Psoas muscle (tissue), 8 donors: ENCODE measurements at places on chromosomes 3 and 15.

DNA sequence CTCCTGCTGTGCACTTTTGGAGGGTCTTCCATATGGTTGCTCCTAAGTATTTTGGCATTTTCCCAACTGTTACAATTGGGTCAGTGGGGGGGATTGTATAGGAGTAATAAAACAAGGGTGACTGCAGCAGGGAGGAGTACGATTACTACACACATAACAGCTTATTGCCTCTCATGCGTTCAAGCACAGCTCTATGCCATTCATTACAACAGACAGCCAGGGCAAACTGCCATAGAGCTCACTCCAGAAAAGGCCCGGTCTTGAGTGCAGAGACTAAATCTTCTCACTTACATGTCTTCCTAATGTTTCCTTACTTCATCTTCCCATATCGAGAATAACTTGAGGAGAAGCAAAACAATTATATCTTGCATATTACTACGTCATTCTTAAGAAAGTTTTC is 1.4 kb upstream of the CHMP2B start:
- H3K27me3 ChIP-seq: no peaks in the 10 kb centered on the region
- H3K4me1 ChIP-seq: peaks cover 23% of the 10 kb centered on the region
- peak overlapping the region; percentile 81 for H3K4me3 ChIP-seq
- DNase-seq: no peak
- H3K27ac ChIP-seq: no peak overlapping the region
- no peaks in the 10 kb centered on the region for H3K36me3 ChIP-seq

- no peak overlapping the region for H3K4me3 ChIP-seq
- no peaks in the 10 kb centered on the region for H3K36me3 ChIP-seq
- no peak overlapping the region for H3K27ac ChIP-seq
- no peak for DNase-seq
- no peaks in the 10 kb centered on the region for H3K27me3 ChIP-seq
- H3K4me1 ChIP-seq: no peaks in the 10 kb centered on the region
These were observed 326.8 kb downstream of the SUCLG2 start for GRCh38 chr3:67327582-67327981.

DNA sequence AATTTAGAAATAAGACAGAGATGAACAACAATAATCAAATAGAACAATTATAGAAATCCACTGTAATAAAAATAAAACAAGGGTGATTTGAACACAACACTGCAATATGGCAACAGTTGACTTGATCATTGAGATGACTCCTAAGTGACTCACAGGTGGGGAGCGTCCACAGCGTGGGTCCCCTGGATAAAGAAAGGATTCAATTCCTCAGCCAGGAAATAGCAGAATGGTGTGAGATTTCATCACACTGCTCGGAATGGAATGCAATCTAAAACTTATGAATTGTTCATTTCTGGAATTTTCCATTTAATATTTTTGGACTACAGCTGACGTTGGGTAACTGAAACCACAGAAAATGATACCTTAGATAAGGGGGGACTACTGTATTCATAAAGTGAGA is 82.0 kb downstream of the CNTN3 start:
- H3K27ac ChIP-seq: no peak overlapping the region
- DNase-seq: no peak
- no peaks in the 10 kb centered on the region for H3K4me1 ChIP-seq
- H3K36me3 ChIP-seq: no peaks in the 10 kb centered on the region
- no peak overlapping the region for H3K4me3 ChIP-seq
- no peaks in the 10 kb centered on the region for H3K27me3 ChIP-seq

- H3K27me3 ChIP-seq: no peaks in the 10 kb centered on the region
- H3K4me3 ChIP-seq: no peak overlapping the region
- no peaks in the 10 kb centered on the region for H3K36me3 ChIP-seq
- no peak overlapping the region for H3K27ac ChIP-seq
These were observed 18.9 kb upstream of the ATP8B4 start for GRCh38 chr15:50137893-50138292.

DNA sequence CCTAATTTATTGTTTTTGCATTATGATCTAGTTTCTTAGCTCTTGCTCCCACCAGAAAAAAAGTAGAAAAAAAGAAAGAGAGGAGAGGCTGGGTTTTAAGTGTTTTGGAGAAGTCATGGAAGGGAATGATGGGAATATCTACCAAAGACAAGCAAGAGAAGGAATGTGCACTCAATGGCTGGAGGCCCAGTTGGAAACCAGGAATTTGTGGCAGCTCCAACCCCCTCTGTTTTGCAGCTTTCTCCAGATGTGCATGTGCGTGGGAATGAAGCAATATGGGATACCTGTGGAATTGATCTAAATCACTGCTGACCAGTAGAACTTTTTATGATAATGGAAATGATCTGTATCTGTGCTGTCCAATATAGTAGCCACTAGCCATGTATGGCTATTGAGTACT is 27.1 kb downstream of the EIF2AK4 start:
- H3K4me3 ChIP-seq: no peak overlapping the region
- no peaks in the 10 kb centered on the region for H3K27me3 ChIP-seq

DNA sequence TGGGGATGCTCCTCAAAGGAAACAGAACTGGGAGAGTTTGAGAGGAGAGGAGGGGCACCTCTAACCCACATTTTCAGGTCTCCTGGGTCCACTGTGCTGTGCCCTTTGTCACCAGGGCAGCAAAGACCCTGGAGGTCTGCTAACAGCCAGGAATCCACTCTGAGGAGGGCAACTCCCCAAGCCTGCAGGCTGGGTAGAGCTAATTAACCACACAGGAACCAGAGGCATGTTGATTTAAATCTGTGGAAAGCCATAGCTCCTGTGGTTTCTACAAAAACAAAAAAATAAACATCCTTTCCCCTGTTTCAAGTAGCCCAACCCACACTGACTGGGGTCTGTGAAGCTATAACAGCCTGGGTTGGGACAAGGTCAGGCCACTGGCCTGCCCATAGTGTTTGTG is 2.2 kb upstream of the BSN start:
- no peak for DNase-seq
- H3K27me3 ChIP-seq: no peaks in the 10 kb centered on the region
- peaks cover 10% of the 10 kb centered on the region for H3K4me1 ChIP-seq
- H3K36me3 ChIP-seq: no peaks in the 10 kb centered on the region
- H3K27ac ChIP-seq: no peak overlapping the region
- no peak overlapping the region for H3K4me3 ChIP-seq

DNA sequence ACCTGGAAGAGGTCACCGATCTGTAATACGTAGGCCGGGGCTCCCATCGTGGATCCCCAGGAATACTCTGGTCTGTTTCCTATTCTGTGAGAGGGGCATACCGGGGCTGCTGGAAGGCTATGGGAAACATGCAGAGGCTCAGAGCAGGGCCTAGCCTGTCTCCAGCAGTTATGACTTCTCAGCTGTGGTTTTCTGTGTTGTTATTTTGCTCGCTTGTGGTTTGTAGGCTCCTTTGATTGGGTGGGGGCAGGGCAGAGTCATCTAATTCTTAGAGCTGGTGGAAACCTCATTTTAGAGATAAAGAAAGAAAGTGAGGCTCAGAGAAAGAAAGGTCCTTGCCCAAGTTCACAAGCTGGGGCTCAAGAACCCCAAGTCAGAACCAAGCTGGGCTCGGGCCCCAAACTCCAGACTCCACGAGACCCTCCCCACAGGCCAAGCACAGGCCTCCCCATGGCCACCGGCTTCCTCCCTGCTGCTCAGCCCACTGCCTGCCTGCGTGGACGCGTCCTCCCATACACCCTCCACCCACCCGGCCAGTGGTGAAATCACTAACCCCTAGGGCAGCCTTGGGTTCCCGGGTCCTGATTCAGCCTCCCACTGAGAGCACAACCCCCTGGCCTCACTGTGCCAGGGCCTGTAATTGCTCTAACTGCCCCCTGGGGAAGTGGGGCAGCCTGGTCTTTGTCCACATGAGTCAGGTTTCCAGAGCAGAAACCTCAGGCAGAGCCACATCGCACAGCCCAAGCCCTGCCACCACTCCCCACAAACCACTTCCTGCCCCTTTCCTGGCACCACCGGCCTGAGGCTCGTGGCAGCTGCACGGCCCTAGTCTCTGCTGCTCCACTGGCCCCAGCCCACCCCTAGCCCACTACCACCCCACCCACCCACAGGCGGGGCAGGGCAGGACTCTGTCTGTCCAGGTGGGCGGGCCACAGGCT is 270.8 kb downstream of the UACA start:
- no peak overlapping the region for H3K4me3 ChIP-seq
- H3K27me3 ChIP-seq: no peaks in the 10 kb centered on the region
- H3K36me3 ChIP-seq: no peaks in the 10 kb centered on the region
- peak; percentile 66 for DNase-seq
- H3K4me1 ChIP-seq: no peaks in the 10 kb centered on the region

GRCh38 chr3:153595186-153595815 is 433.3 kb downstream of the RAP2B start:
- H3K4me3 ChIP-seq: no peak overlapping the region
- no peaks in the 10 kb centered on the region for H3K27me3 ChIP-seq
- DNase-seq: no peak
- H3K4me1 ChIP-seq: no peaks in the 10 kb centered on the region

GRCh38 chr3:29416514-29416913 is 135.6 kb downstream of the RBMS3 start:
- no peak for DNase-seq
- H3K27me3 ChIP-seq: no peaks in the 10 kb centered on the region
- no peak overlapping the region for H3K4me3 ChIP-seq
- H3K4me1 ChIP-seq: peaks cover 34% of the 10 kb centered on the region
- no peaks in the 10 kb centered on the region for H3K36me3 ChIP-seq

DNA sequence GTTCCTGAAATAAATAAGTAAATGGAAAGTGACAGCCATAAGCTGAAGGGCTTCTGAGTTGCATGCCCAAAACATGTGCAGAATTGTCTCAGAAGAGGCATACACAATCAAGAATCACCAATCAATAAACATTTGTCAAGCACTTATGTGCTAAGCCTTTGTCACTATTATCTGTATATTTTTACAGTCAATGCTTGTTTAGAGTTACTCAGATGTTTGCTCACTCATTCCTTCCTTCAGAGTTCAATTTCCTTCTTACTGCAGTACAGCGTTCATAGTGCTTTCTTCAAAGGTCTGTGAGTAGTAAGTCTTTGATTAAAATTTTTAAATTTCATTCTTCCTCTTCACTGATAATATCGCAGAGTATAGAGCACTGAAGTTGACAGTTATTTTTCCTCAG is 17.2 kb downstream of the FOXL2NB start:
- no peak overlapping the region for H3K4me3 ChIP-seq
- no peaks in the 10 kb centered on the region for H3K36me3 ChIP-seq
- H3K4me1 ChIP-seq: no peaks in the 10 kb centered on the region
- H3K27me3 ChIP-seq: peaks cover 53% of the 10 kb centered on the region
- DNase-seq: no peak
- no peak overlapping the region for H3K27ac ChIP-seq

DNA sequence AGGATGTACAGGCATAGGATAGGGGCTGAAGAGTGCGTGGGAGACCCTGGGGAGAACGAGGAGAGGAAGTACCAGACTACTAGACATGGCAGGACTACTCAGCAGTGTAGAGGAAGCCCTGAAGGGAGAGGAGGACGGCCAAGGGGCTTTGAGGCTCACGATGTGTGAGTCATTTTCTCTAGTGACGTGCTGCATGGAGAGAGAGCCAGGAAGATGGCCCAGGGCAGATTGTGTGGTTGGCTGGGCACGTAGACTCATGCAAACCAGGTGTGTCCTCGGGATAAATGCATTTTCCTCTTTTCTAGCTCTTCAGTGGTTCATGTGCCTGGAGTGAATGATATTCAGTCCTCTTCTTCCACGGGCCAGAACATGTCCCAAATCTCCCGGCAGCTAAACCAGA is 115.0 kb upstream of the ABHD17C start:
- H3K27me3 ChIP-seq: no peaks in the 10 kb centered on the region
- H3K4me1 ChIP-seq: no peaks in the 10 kb centered on the region
- H3K36me3 ChIP-seq: no peaks in the 10 kb centered on the region
- no peak overlapping the region for H3K27ac ChIP-seq
- no peak overlapping the region for H3K4me3 ChIP-seq

DNA sequence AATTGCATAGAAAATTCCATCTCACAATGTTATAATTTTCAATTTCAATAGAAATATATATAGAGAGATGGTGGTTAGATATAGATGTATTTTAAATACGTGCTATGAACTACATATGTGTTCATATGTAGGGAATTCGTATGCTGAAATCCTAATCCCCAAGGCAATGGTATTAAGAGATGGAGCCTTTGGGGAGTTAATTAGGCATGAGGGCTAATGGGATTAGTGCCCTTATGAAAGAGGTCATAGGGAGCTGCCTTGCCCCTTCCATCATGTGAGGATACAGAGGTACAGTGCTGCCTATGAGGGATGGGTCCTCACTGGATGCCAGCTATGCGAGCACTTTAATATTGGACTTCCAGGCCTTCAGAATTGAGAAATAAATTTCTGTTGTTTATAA is 79.6 kb upstream of the CCDC54 start:
- H3K27ac ChIP-seq: no peak overlapping the region
- DNase-seq: no peak
- no peaks in the 10 kb centered on the region for H3K4me1 ChIP-seq
- H3K36me3 ChIP-seq: no peaks in the 10 kb centered on the region
- no peak overlapping the region for H3K4me3 ChIP-seq

- H3K27me3 ChIP-seq: no peaks in the 10 kb centered on the region
- no peak for DNase-seq
- no peak overlapping the region for H3K4me3 ChIP-seq
- no peaks in the 10 kb centered on the region for H3K4me1 ChIP-seq
- H3K36me3 ChIP-seq: no peaks in the 10 kb centered on the region
These were observed 58.9 kb upstream of the CNTN3 start for GRCh38 chr3:74673326-74673725.

- no peak for DNase-seq
- no peak overlapping the region for H3K4me3 ChIP-seq
- H3K27ac ChIP-seq: no peak overlapping the region
- no peaks in the 10 kb centered on the region for H3K4me1 ChIP-seq
- no peaks in the 10 kb centered on the region for H3K36me3 ChIP-seq
- H3K27me3 ChIP-seq: no peaks in the 10 kb centered on the region
These were observed 249.6 kb upstream of the ROBO1 start for GRCh38 chr3:80017369-80017768.

- H3K36me3 ChIP-seq: no peaks in the 10 kb centered on the region
- H3K4me1 ChIP-seq: no peaks in the 10 kb centered on the region
- H3K27ac ChIP-seq: no peak overlapping the region
- H3K4me3 ChIP-seq: no peak overlapping the region
- H3K27me3 ChIP-seq: no peaks in the 10 kb centered on the region
- DNase-seq: no peak
These were observed 246.7 kb upstream of the CBLB start for GRCh38 chr3:106115557-106115956.

- no peak overlapping the region for H3K4me3 ChIP-seq
- no peaks in the 10 kb centered on the region for H3K27me3 ChIP-seq
- H3K36me3 ChIP-seq: no peaks in the 10 kb centered on the region
- H3K27ac ChIP-seq: no peak overlapping the region
- no peaks in the 10 kb centered on the region for H3K4me1 ChIP-seq
- no peak for DNase-seq
These were observed 577.5 kb downstream of the DIPK2A start for GRCh38 chr3:144549166-144549565.
